Lower leg skin (tissue), 4 donors: ENCODE measurements at places on chromosomes 1 and 21.
A peak's percentile ranks its signal among the peaks of the same experiment; 100 is the strongest.

DNA sequence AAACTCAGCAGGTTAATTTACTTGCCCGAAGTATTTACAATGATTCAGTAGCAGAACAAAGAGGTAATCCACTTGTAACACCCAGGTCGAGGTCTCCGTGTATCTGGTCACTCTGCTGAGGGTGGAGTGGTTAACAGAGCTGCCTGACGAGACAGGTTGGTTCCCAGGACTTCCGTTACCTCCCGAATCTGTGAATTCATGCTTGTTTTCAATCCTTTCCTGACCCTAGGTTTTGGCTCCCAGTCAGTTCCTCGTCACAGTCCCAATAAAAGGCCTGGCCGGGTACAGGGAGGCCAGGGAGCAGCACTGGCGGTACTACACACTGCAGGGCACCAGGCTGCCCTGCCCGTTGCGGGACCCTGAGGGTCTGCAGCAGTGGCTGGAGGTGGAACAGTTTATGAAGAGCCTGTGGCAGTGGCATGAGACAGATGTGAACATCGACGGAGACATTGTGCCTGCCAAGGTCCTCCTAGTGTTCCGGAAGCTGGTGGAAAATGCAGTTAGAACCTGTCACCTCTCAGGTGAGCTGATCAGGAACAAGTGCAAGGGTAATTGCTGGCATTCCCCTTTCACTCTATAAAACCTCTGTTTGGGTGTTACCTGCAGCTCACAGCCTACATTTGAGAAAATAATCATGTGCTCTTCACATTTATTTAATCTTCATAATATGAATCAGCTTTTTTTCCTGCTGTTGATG is 12.8 kb downstream of the MAB21L3 start:
- no peak for DNase-seq

DNA sequence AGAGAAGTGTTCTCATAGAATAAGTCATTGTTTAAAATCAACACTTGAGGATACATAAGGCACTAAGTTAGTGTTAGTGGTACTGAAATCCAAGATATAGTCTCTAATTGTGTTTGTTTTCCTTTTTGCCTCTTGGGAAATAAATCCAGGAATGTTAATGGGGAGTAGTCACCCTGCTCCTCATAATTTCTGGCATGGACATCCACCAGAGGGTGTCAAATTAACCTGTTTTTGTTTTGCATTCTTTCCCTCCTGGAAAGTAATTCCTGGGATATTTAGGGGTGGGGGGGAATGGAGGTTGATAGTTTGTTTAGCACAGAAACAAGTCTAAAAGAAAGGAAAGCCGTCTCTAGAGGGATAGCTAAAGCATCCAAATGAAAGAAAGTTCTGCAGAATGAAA is 87.8 kb upstream of the MAP1LC3C start:
- DNase-seq = no peak

- DNase-seq = no peak
Measured at GRCh38 chr1:215357901-215358300, 209.2 kb upstream of the KCTD3 start.

DNA sequence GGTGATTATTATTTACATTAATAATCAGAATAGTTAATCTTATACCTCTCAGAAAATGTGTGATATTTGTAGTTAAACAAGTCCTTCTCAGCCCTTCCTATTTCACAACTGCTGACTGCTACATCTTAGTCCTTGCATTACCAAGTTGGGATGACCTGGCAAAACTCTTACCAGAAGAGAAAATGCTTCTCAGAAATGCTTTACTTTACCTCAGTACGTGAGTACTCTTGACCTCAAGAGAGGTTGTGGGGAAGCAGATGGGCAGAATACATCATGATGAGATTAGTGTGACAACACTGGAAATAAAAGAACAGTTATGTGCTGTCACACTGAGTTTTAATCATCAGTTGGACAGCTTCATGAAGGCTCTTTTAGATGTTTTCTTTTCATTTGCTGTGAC is 16.2 kb downstream of the CFAP126 start:
- DNase-seq = no peak

DNA sequence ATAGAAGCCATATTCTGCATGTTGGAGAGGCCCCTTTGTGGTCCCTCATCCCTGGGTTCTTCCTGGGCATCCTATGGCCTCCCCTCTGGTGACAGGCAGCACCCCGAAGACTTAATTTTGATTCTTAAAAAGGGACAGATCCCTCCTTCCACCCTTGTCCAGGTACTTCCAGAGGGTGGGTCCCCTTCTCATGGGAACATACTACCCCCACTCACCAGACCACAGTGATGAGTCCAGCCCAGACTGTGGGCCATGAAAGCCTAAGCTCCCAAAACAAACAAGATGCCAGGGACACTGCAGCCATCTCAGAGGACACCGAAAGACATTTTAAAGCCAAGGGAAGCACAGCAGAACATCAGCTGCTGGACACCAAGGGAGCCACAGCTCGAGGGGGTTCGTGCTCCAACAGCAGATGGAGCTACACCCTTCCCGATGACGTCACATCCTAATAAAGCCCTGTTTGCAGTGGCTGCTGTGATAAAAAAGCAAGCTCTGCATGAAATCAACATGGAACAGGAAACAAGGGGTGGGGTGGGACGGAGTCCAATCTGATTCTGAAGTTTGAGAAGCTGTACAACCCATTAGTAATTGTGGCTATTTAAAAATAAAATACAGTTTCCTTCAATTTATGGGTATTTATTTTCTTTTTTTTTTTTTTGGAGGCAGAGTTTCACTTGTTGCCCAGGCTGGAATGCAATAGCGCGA is 32.4 kb downstream of the GNB1 start:
- DNase-seq = peak; percentile 94

DNA sequence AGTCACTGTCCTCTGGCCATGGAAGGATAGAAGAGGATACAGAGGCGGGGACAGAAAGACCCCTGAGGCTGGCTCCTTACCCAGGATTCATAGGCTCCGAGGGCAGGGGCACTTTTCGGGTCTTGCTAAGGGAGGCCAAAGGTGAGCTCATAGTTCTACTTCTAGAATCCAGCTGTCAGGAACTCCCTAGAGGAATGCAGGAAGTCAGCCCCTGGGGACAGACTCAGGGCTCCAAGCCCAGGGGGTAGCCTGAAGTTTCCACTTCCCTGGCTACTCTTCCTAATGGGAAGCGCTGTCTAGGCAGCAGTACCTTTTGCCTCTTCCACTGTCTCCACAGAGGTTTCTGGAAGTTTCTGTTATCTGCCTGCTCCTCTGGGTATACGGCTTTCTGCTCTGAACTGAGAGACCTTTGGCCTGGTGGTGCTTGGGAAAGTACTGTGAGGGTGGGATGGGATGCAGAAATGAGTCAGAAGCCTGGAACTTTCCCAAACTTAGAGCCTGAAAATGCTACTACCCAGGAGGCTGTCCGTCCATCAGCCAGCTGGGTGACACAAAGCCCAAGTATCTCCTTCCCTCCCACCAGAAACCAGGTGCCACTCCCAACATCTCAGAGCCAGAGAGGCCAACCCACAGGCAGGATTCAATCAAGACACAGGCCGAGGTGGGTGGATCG is 3.6 kb downstream of the UBXN11 start:
- peak; percentile 84 for DNase-seq

- DNase-seq = peak; percentile 81
Measured at GRCh38 chr1:29682171-29682918, 446.0 kb downstream of the PTPRU start.

DNA sequence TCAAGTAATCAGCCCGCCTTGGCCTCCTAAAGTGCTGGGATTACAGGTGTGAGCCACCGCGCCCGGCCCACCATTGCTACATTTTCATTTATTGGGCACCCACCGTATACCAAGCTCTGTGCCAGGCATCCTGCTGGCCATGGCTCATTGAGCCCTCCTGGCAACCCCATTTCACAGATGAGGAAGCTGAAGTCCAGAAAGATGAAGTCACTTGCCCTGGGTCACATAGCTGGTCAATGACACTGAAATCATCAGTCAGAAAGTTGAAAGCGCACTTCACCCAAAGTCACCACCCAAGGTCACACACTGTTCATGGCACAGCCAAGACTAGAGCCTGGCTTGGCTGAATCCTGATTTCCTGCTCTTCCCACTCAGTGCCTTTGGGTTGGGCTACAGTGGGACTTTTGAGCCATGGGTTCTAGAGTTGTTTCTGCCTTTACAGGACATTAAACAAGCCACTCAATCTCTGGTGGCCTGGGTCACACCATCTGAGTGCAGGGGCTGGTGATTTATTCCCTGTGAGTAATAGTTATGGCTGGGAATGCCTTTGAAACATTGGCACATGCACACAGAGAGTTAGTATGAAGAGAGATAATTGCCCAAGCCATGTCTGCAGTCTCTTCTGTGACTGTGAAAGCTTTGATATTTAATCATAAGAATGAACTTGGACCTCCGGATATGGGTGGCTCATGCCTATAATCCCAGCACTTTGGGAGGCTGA is 16.0 kb upstream of the ARHGEF10L start:
- no peak for DNase-seq

DNA sequence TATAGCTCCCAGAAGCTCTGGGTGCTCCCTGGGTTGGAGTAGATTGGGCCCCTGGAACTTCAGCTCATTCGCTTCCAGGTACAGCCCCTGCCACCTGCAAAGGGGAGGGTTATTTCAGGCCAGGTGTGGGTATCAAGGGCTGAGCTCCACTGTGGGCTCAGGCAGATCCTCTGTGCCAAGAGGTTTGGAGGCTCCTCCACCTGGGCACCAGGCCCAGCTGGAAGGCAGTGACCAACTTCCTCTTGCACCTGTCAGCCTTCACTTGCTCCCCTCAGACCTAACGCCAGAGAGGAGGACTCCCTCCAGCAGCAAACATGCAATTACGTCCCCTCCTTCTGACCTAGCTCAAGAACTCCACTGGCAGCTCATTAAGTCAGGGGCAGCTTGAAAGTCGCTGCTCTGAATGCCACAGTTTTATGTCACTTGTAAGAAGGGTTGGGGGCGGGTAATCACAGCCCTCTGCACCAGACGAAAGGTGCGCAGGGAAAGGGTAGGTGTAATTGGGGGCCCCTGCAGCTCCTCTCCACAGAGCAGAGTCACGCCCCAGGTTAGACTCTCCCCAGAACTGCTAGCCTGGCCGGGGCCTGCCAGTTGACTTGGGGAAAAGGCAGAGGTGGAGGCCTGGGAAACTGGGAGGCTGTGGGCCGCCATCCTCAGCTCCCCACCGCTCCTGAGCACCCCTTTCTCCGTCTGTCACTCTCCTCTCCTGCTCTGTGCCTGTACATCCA is 125.0 kb upstream of the TMPRSS2 start:
- DNase-seq = no peak

DNA sequence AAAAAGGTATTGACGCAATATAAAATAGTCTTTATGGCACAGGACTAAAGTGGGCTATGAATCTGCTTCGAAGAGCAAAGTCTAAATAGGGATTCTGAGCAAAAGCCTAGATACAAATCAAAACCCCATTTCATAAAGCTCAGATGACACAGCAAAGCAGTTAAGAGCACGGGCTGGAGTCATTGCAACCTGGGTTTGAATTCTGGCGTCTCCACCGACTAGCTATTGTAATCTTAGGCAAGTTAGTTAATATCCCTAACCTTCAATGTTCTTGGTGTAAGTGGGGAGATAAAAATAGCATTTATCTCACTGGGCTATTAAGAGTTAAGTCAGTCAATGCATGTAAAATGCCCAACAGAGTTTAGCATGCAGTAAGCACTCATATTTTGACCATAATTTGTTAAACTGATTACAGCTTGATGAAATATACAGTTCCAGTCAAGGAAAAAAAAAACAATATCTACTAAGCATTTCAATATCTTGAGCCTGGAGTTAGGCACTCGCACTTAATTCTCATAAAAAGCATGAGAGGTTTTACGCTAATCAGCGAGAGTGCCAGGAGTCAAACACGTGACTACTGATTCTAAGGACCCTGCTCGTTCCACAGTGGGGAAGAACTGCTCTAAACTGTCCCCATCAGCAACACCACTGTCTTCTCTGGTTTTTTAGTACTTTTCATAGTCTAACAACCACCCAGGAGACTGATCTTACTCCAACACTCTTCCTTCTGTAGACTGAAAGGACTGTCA is 75.5 kb downstream of the JAK1 start:
- no peak for DNase-seq

- DNase-seq = peak; percentile 52
Measured at GRCh38 chr1:167681451-167682098, 40.2 kb upstream of the MPZL1 start.

GRCh38 chr1:60906039-60906438 is 176.3 kb upstream of the NFIA start:
- DNase-seq = no peak

GRCh38 chr1:18314399-18314798 is 166.3 kb upstream of the KLHDC7A start:
- DNase-seq = no peak

- DNase-seq = no peak
Measured at GRCh38 chr1:173507205-173507846, 30.2 kb downstream of the PRDX6 start.
